ENCODE measurements at places on chromosomes 11 and 22.

GRCh38 chr11:76790251-76790650, 7.1 kb downstream of the TSKU start:
- no peak for DNase-seq

DNA sequence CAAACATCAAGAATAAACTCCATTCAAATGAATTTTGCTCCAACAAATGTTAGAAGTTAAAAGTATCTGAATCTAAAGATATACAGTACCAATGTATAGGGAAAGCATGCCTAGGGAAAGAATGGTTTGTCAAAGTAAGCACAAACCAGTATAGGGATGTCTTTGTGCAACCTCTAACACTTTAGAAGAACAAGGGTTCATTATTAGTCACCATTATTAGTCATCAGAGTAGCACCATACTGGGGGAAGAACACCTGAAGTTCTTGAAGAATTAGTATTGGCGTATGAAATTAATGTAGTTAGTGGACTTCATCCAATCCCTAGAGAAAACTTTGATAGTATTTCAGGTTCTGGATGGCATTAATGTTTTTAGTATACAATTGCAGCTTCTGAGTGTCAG, 943.7 kb downstream of the METTL15 start:
- no peak for DNase-seq

DNA sequence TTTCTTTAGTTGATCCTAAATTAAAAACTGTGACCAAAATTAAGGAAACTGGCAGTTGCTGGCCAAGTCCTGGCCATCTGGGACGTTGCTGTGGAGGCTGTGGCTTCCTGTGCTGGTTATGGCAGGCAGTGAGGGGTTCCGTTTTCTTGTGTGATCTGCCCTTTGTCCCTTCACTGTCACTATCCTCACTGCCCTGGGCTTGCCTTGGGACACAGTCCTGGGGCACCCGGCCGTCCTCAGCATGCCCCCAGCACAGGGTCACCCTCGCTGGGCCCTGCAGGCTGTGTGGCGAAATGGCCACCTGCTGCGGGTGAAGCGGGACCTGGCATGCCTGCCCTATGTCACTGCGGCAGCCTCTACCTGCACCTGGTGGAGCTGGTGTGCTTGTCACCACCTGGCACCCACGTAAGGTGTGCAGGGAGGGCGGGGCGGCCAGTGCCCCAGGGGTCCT, 52.5 kb upstream of the SLC22A12 start:
- no peak for DNase-seq

DNA sequence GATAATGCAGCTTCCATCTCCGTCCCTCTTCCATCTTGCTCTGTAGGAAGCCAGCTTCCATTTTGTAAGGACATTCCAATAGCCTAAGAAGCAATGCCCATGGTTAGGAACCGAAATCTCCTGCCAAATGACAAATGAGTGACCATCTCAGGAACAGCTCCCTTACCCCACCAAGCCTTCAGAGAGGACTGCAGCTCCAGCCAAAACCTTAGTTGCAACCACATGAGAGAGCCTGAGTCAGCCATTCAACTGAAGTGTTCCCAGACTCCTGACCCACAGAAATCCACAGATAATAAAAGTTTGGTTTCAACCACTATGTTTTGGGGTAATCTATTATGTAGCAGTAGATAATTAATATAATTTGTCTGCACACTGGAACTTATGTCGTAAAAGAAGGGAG, 51.7 kb upstream of the LDLRAD3 start:
- DNase-seq: no peak

DNA sequence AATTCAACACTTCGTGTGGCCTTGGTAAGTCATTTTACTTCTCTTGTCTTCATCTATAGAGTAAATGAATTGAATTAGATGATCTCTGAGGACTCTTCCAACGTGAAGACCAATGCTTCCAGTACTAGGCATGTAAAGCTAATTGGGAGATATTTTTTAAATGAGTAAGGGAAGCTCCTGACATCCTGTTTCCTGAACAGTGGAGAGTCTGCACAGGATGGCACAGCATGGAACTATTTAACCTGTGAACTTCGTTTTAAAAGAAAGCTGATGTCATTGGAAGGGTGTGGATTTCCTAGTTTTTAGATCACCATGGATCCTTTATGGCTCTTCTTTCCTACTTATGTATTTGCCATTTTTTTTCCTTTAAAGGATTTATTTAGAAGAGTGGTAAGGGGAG, 48.4 kb upstream of the HSD17B12 start:
- DNase-seq: no peak

GRCh38 chr22:46653596-46653995, 33.4 kb downstream of the GRAMD4 start:
- DNase-seq: no peak

- peak; percentile 59 for DNase-seq
Observed at GRCh38 chr11:112016765-112017376, 8.3 kb upstream of the DLAT start.

GRCh38 chr11:12140186-12140793, 29.9 kb downstream of the MICAL2 start:
- DNase-seq: no peak

DNA sequence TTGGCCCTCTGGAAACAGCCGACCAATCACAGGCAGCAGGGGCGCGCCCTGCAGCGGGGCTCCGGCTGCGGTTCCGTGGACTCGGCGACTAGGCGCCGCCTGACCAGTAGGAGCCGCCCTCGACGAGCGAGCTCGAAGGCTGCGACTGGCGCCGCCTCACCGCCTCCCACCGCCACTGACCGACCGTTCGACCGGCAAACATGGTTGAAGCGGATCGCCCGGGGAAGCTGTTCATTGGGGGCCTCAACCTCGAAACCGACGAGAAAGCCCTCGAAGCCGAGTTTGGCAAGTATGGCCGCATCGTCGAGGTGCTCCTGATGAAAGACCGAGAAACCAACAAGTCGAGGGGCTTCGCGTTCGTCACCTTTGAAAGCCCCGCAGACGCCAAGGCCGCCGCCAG, at the start of gene RBMXL2:
RBMXL2 (plus strand) TSS at position 78 of the 400 bp plus-strand sequence; CDS start at position 201, 123 bp downstream.
- no peak for DNase-seq

DNA sequence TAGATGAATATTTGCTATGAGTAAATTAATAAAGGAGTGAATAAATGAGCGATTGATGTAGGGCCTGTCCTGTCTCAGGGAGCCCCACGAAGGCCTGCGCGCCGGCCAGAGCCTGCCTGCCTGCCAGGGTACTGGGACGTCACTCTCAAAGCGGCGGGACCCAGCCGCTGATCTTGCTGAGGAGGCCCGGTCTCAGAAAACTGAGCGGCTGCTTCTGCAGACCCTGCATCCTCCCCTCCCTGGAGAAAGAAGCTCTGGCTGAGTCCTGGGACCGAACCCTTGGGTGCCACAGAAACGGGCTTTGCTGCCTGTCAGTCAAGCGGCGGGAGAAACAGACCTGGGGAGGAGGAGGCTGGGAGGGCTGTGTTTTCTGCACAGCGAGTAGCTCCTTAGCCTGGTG, 91.6 kb upstream of the B3GAT1 start:
- no peak for DNase-seq

DNA sequence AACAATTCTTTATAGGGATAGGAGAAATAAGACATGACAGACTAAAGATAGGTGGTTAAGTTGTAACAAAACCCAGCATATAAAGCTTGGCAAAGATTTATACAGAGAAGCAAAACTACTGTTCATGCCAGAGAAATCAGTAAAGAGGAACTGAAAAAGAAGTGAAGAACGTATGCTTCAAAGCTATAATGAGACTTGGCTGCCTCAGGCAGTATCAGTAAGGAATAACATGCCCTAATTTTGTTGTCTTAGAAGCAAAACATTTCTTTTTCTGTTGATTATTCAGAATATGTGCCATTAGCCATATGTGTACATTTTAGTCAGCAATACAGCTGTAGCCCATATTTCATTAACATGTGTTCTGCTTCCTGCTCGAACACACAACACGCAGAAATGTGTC, 403.2 kb downstream of the NELL1 start:
- no peak for DNase-seq

DNA sequence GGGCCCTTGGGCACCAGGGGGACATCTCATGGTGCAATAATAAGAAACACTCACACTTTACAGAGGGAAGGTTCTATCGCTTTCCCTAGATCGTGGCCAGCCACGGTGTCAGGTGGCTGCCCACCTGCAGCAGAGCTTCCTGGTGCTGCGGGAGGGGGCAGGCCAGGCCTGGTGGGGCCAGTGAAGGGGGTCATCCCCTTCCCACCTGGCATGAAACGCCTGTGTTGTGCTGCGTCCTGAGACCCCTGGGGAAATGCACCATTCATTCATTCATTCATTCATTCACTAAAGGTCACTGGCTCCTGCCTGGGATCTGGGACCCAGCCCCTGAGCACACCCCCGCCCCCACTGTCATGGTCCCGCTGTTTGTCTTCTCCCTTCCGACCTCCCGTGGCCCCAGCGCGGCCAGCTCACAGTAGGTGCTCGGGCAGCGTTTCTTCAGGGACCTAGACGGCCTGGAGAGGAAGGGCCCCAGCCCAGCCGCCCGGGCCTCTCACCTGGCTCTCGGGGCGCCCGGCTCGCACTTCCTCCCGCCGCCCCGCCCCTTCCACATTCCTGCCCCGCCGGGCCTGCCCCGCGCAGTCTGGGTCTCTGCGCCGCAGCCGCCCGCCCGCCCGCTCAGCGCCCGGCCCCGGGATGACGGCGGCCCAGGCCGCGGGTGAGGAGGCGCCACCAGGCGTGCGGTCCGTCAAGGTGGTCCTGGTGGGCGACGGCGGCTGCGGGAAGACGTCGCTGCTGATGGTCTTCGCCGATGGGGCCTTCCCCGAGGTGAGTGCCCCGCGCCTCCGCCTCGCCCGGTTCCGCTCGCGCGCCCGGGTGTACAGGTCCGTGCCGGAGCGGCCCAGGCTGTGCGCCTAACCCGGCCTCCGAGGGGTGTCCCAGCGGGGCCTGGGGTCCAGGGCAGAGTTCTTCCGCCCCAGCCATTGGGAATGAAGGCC, at the start of gene RHOD:
RHOD (plus strand) TSS at position 581 of the 938 bp plus-strand sequence; CDS start at position 637, 56 bp downstream.
- DNase-seq: no peak

DNA sequence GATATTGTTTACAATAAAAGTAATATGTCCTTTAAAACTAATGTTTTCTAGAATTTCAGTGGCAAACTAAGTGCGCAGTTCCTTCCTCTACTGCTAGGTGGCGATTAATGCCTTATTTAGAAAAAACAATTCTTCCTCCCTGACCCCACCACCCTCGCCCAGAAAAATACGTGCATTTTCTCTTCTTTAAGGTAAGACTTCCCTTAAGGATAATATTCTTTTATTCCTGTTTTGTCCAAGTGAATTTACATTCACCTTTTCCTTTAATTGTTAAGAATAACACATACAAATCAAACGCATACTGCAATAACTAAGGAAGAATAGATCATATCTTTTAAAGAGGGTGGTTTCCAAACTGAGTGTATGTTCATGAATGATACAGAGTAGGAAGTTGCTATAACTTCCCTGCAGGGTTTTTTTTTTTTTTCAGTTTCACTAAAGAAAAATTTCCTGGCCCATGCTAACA, 17.0 kb upstream of the PSMA1 start:
- no peak for DNase-seq

DNA sequence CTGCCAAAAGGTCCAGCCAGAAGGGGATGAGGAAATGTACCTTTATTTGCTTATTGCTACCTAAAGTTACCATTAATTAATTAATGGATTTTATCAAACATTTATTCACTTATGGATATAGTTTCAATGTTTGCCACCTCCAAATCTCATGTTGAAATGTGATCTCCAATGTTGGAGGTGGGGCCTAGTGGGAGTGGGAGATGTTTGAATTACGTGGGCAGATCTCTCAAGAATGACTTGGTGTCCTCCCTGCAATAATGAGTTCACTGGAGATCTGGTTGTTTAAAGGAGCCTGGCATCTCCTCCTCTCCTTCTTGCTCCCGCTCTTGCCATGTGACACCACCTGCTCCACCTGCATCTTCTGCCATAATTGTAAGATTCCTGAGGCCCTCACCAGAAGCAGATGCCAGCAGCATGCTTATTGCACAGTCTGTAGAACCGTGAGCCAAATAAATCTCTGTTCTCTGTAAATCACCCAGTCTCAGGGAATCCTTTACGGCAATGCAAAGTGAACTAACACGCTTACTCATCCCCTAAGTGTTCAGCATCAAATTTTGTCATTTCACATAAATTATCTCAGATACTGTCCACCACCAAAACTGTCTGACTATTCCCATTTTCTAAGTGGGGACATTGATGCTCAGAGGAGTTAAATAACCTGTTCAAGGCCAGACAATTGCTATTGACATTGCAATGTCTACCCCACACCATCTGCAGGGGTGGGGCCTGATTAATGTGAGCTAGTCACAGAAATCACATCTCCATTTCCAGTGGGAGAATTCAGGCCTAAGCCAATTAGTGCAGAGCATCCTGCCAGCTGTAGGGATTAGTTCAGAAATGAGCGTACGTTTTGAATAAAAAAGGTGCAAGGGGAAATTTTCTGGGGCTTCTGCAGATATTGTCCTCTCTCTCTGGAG, 51.6 kb upstream of the SYN3 start:
- no peak for DNase-seq

DNA sequence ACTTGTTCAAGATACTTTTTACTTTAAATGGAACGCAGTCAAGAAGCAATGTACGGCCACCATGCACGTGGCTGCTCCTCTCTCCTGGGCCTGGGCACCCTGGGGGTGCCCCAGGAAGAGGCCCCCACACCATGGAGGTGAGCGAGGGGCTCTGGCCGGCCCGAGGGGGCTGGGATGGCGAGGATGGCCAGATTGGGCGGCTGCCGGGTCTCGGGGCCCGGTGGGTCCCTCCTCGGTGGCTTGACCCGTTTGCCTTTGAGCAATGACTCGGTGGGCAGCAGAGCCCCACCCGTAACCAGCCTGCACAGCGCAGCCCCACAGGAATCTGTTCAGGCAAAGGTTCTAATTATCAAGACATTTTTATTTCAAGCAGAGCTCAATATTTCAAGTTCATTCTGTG, 167.4 kb downstream of the BRD1 start:
- DNase-seq: no peak

- DNase-seq: no peak
Observed at GRCh38 chr11:74734559-74734925, 3.3 kb upstream of the CHRDL2 start.

GRCh38 chr22:20399866-20400605, 6.1 kb downstream of the ZNF74 start:
- DNase-seq: no peak

GRCh38 chr11:76752321-76753143, 30.6 kb upstream of the TSKU start:
- peak; percentile 88 for DNase-seq

- DNase-seq: no peak
Observed at GRCh38 chr11:27532652-27533325, 26.2 kb upstream of the LIN7C start.

Measured in AG09319 (cell line).